GOT3 (cell line): ENCODE measurements at places on chromosomes 3 and 15.

DNA sequence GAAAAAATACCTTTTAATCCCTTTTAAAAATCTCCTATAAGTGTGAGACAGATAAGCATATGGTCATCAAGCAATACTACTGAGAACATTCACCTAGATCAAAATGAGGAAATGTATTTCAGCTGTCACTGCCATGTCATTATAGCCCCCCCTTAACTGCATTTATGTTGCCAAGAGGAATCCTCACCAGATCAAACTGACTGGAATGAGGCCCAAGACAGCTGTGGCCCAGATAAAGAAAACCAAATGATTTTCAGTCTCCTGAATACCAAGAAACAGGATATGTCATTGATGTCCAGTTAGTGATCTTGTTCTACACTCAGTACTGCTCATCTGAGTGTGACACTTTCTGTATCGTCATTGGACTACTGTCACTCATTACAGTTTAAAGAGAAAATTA lies 35.1 kb upstream of the CPB1 start:
- DNase-seq, result no peak

DNA sequence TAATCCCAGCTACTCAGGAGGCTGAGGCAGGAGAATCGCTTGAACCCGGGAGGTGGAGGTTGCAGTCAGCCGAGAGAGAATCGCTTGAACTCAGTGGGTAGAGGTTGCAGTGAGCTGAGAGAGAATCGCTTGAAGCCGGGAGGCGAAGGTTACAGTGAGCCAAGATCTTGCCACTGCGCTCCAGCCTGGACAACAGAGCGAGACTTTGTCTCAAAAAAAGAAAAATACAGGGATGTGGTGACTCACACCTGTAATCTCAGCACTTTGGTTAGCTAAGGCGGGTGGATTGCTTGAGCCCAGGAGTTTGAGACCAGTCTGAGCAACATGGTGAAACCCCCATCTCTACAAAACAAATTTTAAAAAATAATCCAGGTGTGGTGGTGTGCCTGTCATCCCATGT lies 26.8 kb downstream of the UBE2E1 start:
- no peak for DNase-seq

GRCh38 chr3:59998058-59998457 lies 948.2 kb upstream of the CFAP20DC start:
- no peak for DNase-seq

- no peak for DNase-seq
Observed at GRCh38 chr15:37698679-37699078, 235.8 kb upstream of the TMCO5A start.

- no peak for DNase-seq
Observed at GRCh38 chr3:81789691-81790090, 28.2 kb upstream of the GBE1 start.

- DNase-seq, result no peak
Observed at GRCh38 chr15:56099311-56099710, 105.9 kb upstream of the NEDD4 start.
